Forelimb muscle (tissue), 1 donor: ENCODE measurements at places on chromosomes 5 and 9. TPM values are rescaled to one million over a fixed set of nuclear protein-coding genes. Genes with fewer than 3 reads are reported as not detected.

Gene ELOVL7
- 0.16 TPM for polyA plus RNA-seq

Gene PCDHGA11
- 2.7 TPM for polyA plus RNA-seq

Gene DOK3
- polyA plus RNA-seq: 6.3 TPM

- DNase-seq: no peak
Observed at GRCh38 chr5:14667770-14668169, 3.3 kb downstream of the OTULIN start.
